ENCODE measurements at places on chromosomes 2 and 18.

DNA sequence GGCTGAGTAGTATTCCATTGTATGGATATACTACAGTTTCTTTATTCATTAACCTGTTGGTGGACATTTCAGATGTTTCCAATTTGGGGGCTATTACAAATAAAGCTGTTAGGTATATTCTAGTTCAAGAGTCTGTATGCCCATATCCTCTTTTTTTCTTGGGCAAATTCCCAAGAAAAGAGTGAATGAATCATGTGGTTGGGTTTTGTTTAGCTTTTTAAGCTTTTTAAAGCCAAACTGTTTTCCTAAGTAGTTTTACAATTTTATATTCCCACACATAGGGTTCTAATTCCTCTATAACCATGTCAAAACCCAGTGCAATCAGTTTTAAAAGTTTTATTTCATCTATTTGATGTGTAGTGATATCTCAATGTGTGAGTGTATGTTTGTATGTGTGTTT is 44.9 kb upstream of the BAZ2B start:
- DNase-seq = no peak

- no peak for DNase-seq
Observed at GRCh38 chr2:8594731-8595427, 87.0 kb upstream of the ID2 start.

GRCh38 chr18:12879840-12880540 is 4.0 kb downstream of the PTPN2 start:
- DNase-seq = no peak

DNA sequence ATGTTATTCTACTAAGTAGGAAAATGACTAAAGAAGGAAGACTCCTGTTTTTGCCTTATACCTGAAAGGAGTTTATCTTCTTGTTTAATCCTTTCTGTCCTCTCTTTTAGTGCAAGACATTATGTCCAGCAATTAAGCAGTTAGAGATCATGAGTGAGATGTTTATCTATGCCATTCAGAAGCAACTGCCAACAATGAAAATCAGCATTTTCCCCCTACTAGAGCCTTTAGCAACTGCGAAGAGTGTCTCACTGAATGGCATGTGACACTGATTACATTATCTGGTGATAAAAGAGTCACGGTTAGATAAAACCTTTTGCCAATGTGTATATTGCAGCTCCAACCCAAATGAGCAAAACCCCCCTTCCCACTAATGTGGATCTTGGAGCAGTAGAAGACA is 357.7 kb upstream of the SYT4 start:
- DNase-seq = no peak

GRCh38 chr2:217784996-217785543 is 217.7 kb downstream of the TNS1 start:
- DNase-seq = no peak

DNA sequence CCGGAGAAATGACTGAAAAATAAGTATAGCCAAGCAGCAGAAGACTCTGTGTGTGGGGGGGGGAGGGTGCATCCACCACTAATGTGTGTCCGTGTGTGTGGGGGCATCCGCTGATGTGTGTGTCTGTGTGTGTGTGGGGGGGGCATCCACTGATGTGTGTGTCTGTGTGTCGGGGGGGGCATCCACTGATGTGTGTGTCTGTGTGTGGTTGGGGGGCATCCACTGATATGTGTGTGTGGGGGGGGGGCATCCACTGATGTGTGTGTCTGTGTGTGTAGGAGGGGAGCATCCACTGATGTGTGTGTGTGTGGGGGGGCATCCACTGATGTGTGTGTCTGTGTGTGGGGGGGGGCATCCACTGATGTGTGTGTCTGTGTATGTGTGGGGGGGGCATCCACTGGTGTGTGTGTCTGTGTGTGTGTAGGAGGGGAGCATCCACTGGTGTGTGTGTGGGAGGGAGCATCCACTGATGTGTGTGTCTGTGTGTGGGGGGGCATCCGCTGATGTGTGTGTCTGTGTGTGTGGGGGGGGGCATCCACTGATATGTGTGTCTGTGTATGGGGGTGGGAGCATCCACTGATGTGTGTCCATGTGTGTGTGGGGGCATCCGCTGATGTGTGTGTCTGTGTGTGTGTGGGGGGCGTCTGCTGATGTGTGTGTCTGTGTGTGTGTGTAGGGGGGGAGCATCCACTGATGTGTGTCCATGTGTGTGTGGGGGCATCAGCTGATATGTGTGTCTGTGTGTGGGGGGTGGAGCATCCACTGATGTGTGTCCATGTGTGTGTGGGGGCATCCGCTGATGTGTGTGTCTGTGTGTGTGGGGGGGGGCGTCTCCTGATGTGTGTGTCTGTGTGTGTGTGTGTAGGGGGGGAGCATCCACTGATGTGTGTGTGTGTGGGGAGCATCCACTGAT is 125.0 kb downstream of the NFATC1 start:
- no peak for DNase-seq

GRCh38 chr2:48860380-48860779 is 104.9 kb upstream of the LHCGR start:
- no peak for DNase-seq

GRCh38 chr18:46322411-46322891 is 218.3 kb downstream of the HAUS1 start:
- DNase-seq = no peak

DNA sequence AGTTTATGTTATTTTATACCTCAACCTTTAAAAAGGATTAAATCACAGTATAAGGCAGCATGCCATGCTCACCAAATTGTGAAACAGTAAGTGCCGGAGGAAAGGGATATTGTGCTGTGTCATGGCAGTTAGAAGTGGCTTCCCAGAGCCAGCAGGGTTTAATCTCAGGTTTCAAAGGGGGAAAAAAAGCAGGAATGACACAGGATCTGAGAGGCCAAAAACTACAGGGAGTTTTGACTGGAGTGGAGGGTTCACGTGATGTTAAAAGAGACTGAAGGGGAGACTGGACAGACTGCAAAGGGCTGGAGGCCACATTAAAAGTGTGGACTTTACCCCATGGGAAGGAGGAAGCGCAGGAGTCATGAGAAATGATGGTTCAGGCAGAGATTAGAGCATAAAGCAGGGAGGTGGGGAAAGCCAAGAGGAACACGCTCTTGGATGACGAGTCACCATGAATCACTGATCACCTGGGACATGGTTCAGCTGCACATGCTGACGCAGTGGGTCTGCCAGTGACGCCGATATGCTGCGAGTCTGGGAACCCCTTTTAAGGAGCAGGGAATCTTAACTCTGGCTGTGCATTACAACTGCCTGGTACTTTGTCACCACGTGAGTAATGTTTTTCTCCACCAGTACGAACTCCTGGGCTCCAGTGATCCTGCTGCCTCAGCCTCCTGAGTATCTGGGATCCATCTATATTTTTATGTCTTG is 6.1 kb downstream of the CHMP1B start:
- no peak for DNase-seq

DNA sequence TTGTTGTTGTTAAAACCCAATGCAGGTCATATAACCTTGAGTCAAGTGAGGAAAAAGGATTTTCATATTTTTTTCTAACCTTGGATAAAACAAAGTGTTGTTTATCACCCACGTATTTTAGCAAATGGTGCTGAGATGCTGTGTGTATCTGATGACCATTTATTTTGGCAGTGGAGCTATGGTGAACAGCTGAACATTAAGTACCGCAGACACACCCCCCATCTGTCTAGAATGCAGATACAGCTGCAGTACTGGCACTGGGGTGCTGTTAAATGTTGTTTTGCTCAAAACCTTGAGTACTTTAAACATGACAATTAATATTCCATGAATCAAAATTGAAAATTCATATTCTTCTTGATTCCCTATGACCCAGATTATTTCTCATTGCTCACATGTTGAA is 773.3 kb upstream of the SLC39A10 start:
- DNase-seq = no peak

- DNase-seq = no peak
Observed at GRCh38 chr18:1573732-1574131, 669.1 kb downstream of the ADCYAP1 start.

DNA sequence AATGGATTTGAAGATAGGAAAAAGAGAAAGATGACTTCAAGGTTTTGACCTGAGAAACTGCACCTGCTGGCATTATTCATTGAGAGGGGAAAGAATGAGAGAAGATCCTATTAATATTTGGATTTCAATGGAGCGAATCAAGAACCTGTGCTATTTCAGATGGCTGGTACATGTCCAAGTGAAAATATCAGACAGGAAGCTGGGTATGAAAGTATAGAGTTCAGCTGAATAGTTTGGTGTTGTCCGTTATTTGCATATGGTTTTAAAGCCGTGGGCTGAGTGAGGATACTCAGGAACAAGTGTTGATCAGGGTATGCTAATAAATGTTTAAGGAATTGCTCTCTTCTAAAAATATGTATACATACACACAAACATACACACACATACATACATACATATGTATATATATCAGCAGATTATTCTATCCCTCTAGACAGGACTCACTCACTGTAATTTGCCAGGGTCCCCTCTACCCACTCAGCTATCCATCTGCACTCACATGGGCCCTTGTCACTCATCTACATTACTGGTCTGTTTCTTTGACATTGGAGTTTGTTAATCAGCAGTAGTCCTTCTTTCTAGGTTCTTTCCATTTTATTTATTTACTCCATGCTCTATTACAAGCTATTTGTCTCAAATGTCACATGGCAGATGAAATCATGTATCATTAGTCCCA is 33.9 kb upstream of the IKZF2 start:
- DNase-seq = no peak

GRCh38 chr2:177692042-177692782 is 299.6 kb downstream of the AGPS start:
- no peak for DNase-seq

GRCh38 chr18:75139226-75139911 is 69.6 kb downstream of the PTGR3 start:
- no peak for DNase-seq

DNA sequence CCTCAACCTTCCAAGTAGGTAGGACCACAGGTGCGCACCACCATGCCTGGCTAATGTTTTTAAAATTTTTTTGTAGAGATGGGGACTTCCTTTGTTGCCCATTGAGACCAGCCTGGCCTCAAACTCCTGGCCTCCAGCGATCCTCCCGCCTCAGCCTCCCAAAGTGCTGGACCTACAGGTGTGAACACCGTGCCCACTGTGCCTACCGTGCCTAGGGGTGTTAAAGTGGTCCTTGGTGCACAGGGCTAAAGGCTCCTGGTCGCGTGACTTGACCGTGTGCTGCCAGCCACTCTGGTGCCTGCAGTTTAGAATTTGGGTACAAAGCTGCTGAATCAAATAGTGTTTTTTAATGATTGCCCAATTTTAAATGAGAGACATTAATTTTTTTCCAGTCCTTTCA is 51.0 kb upstream of the KCNG2 start:
- DNase-seq = no peak

DNA sequence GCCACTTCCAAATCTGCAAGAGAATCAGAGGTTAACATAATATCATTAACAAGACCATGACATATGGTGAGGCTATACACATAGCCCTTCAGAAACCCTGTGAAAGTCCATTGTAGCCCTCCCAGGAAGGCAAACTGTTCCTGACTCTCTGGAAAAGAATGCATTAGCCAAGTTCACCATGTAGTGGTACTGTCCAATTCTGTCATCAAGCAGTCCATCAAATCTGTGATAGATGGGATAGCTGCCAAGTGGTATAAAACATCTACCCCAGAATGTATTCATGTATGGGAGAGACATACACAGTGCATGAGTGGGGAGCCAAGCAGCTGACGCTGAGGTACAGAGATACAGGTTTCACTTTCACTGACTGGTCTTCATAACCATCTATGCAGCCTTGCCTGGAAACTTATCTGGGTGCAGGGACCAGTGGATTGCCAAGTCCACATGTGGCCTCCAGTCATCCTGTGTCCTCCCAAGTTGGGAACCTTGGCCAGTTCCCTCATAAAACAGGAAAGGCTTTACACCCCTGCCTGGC is 281.1 kb downstream of the MBD2 start:
- DNase-seq = no peak

DNA sequence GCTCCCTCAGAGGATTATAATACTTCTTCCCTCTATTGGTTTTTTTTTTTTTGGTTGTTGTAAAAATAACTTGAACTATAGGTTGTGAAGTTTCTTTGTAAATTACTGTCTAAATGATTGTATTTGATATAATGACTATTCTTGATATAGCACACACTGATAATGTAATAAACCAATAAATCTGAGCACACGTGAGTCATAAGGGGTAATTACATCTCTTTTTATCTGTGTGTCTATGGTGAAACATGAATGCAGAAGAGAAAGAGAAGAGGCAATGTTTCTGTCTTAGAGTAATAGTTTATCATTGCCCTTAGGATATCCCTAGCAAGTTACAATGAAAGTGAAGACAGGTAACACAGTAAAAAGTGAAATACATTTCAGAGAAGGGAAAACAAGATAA is 64.1 kb upstream of the RAPGEF4 start:
- no peak for DNase-seq

DNA sequence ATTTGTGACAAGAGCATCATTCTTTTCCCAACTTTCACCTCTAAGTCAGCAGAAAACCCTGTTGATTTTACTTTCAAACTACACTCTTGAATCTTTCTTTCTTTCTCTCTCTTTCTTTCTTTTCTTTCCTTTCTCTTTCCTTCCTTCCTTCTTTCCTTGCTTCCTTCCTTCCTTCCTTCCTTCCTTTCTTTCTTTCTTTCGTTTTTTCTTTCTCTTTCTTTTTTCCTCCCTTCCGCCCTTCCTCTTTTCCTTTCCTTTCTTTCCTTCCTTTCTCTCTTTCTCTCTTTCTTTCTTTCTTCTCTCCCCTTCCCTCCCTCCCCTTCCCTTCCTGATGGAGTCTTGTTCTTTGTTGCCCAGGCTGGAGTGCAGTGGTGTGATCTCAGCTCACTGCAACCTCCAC is 649.5 kb downstream of the PLCL1 start:
- no peak for DNase-seq

GRCh38 chr2:72827966-72828646 is 2.3 kb upstream of the EXOC6B start:
- no peak for DNase-seq

DNA sequence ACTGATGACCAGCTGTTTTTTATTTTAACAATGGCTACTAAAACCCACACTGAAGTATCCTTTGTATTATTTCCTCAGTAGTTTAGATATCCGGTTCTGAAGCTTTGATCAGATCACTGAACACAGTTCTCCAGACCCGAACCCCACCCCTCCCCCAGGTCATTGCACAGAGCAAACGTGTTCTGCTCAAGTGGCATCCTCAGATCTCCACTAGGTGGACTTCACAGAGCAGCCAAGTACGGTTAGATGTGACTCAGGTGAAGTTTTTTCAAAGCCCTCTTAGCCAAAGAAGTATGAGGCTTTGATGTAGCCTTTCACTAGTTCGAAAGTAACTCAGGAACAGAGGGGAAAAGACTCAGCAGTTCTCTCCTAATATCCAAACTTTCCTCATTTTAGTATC is 142.7 kb upstream of the NRP2 start:
- DNase-seq = no peak

GRCh38 chr2:3672861-3673678 is 15.1 kb downstream of the ALLC start:
- DNase-seq = no peak

- no peak for DNase-seq
Observed at GRCh38 chr2:111042772-111043771, 77.6 kb upstream of the BCL2L11 start.

GRCh38 chr2:105961599-105962146 is 217.0 kb downstream of the NCK2 start:
- no peak for DNase-seq

GRCh38 chr2:142883526-142883925 is 6.1 kb downstream of the KYNU start:
- no peak for DNase-seq

GRCh38 chr18:25100418-25100817 is 251.5 kb downstream of the ZNF521 start:
- DNase-seq = no peak
